Foreskin keratinocyte (primary cell): ENCODE measurements at places on chromosomes 1 and 21. TPM values are rescaled to one million over a fixed set of nuclear protein-coding genes. Genes with fewer than 3 reads are reported as not detected.

DNA sequence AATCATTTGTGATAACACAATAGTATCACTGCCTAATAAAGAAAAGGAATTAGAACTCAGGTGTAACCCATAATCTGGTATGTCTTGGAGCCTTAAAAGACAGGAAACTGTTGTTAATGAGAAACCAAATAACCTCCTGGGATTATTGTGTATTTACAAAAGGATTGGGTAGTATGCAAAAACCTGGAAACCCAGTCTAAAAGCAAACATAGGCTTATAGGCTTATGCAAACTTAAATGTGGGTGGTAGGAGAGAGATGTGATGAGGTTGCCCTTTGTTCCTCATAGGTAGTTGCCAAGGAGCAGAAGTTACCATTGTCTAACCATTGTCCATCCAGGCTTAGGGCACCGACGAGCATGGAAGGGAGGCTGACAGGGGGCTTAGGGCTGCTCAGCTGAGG lies 165.8 kb downstream of the AK5 start:
- DNase-seq = no peak

DNA sequence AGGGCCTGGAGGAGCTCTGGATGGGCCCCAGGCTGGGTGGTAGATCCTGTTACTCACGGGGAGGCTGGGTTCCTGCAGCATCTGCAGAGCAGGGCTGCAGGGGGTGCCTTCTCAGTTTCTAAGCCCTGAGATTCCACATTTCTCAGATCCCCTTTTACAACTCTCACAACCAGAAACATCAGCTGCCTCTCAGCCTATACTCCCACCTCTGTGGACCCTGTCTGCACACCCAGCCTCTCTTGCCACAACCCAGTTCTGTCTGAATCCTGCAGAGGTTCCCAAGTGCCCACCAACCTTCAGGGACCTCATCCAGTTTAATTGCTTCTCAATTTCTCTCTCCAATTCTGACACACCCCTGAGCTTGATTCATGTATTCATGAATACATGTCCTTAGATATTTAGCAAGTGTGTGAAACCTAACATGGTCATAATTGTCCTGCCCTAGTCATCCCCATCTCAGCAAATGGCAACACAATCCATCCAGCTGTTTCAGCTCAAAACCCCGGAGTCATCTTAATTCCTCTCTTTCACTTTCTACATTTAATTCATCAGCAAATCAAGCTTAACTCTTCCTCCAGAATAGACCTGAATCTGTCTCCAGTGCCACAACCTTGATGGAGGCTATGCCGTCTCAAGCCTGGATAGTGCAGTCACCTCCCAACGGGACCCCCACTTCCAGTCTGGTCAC lies 57.0 kb upstream of the NEK2 start:
- no peak for DNase-seq

DNA sequence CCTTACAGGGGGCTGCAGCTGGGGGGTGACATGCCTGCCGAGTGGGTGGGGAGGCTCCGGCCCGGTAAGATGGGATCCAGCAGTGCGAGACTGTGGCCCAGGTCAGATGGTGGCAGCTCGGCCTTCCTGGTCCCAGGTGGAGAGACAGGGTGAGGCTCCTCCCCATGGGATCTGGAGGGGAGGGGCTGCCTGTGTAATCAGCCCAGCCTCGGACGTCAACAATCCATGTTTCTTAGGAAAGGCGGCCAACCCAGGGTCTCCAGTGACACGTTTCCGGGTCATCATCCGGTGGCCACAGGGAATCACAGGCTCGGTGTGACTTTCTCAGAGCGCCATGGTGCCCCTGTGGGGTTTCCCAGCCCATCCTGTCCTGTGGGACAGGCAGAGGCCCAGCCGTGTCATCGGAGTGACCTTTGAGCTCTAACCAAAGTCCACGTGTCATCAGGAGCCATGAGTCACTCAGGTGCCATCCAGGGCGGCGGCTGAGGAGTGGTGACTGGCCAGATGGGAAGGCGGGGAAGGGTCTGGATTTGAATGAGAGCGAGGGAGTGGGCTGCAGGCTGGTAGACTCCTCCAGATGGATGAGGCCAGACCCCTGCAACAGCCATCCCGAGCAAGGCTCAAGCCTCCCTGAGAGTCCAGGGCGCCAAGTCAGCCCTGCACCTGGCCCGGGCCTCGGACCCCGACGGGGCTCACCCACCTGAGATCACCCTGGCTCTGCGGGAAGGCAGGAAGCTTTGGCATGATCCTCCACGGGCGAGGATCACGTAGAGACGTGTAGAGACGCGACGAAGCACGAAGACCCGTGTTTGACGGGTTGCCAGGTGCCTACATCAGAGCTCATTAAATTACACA lies 6.6 kb upstream of the HES4 start:
- DNase-seq = peak; percentile 43

- DNase-seq = no peak
These were observed 136.3 kb downstream of the PEX14 start for GRCh38 chr1:10610901-10611600.

GRCh38 chr1:224447251-224447650 lies 12.7 kb upstream of the WDR26 start:
- DNase-seq = no peak

DNA sequence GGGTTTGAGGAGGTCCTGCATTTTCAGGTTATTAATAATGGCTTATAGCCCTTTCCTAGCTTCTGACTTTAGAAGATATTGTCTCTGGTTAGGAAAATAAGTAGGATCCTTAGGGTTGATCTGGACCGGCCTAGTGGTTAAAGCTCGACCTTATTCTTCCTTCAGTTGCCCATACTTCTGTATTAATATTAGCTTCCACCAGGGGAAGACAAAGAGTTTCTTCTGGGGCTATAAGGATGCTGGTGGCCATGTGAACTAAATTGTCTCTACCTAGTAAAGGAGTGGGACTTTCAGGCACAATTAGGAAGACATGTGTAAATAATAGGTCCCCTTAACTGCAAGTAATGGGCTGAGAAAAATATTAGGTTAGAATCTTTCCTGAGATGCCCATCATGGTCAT lies 20.6 kb upstream of the FCGR2A start:
- DNase-seq = no peak

GRCh38 chr1:202237052-202237451 lies 43.5 kb downstream of the LGR6 start:
- DNase-seq = no peak

Gene ACKR1
- polyA plus RNA-seq = not detected in 2 replicates

DNA sequence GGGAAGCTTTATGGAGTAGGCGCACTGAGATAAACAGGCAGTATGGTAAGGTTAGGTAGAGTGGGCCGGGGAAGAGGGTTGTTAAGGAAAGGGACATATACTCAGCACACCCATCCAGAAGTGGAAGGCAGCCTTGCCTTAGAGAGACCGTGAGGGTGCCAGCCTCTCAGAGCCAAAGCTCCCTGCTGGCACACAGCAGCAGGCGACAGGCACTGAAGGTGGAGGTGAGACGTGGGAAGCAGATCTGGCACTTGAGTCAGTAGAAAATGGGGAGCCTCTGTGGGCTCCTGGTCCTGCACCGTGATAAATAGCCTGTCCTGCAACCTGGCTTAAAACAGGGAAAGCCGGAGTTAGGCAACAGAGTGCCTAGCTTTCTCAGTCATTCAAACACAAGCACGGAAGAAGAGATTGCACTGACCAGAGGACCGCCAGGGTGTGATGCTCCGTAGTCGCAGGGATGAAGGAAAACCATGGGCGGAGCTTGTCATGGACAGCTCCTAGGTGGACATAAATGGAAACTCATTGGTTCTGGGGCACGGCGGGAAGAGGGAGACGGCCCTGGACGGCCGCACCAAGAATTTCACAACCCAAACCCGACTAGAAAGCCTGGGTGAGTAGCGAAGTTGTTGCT lies 15.5 kb downstream of the KCNK1 start:
- DNase-seq = no peak

GRCh38 chr1:20174937-20175666 lies 10.8 kb upstream of the UBXN10 start:
- no peak for DNase-seq

Gene INSRR
- not detected in 2 replicates for polyA plus RNA-seq

Gene RHCE
- polyA plus RNA-seq = 0.12 TPM in 1 of 2 replicates, not detected in the other

Gene DTL
- polyA plus RNA-seq = 8.8 and 11.5 TPM in 2 replicates

Gene CRABP2
- 4.6 and 8.4 TPM in 2 replicates for polyA plus RNA-seq

DNA sequence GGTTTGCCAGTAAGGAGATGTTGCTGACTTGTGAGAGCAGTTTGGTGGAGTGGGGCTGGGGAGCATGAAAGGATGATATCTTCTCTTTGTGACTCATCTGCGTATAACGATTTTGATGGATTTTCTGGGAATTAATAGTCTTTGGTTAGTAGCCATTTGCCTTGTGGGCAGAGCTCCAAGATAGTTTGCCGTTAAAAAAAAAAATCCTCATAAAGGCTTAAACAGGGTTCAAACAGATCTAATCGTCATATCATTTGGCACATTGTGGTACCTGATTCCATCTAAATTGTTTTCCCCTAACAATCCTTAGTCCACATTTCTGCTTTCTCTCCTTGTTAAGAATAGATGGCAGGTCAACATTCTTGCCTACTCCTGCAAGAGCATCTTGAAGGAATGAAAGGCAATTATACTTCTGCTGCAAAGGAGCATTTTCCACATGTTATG lies 168.0 kb downstream of the PPP1R12B start:
- no peak for DNase-seq

GRCh38 chr1:67700692-67701410 lies 15.8 kb downstream of the GADD45A start:
- peak; percentile 44 for DNase-seq

Gene CDA
- polyA plus RNA-seq = 72.2 and 142 TPM in 2 replicates

Gene OR14I1
- polyA plus RNA-seq = not detected in 2 replicates

DNA sequence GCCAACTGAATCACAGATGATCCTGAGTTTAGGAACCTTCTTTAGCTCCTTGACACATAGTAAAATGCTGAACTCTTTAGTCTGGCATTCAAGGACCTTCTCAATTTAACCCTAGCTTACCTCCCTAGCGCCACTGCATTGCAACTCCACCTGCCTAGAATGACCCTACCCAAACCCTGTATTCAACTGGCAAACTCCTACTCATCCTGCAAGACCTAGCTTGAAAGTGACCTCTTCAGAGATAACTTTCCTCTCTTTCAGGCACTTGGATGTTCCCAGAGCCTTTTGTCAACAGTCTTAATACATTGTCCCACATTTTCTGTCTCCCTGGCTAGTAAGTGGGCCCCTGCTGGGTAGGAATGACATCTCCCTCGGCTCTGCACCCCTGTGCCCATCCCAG lies 19.7 kb downstream of the TRIM62 start:
- no peak for DNase-seq

Gene KRTAP7-1
- not detected in 2 replicates for polyA plus RNA-seq

DNA sequence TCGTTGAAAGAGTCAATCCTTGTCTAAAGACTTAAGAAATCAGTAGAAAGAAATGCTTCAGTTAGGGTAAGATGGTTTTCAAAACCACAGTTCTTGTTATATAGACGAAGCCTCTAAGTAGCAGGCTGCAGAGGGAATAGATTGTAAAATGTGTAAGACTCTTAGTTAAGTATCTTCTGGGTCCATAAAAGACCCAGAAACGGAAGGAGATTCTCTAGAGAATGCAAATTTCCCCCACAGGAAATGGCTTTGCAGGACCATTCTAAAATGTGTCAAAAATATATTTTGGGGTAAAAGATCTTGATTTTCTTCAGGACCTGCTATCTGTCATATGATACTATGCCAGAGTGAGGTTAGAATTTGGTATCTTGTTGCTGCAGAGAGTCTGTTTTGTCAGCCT lies 13.4 kb downstream of the OR2T1 start:
- DNase-seq = no peak

GRCh38 chr1:152244576-152245273 lies 20.7 kb upstream of the HRNR start:
- peak; percentile 85 for DNase-seq

Gene RAB13
- 113 and 117 TPM in 2 replicates for polyA plus RNA-seq

Gene C1QB
- polyA plus RNA-seq = not detected in 2 replicates

Gene APCS
- polyA plus RNA-seq = not detected in 2 replicates

GRCh38 chr1:13461977-13462376 lies 51.7 kb downstream of the PRAMEF20 start:
- DNase-seq = no peak

Gene PKP1
- 92.5 and 104 TPM in 2 replicates for polyA plus RNA-seq

DNA sequence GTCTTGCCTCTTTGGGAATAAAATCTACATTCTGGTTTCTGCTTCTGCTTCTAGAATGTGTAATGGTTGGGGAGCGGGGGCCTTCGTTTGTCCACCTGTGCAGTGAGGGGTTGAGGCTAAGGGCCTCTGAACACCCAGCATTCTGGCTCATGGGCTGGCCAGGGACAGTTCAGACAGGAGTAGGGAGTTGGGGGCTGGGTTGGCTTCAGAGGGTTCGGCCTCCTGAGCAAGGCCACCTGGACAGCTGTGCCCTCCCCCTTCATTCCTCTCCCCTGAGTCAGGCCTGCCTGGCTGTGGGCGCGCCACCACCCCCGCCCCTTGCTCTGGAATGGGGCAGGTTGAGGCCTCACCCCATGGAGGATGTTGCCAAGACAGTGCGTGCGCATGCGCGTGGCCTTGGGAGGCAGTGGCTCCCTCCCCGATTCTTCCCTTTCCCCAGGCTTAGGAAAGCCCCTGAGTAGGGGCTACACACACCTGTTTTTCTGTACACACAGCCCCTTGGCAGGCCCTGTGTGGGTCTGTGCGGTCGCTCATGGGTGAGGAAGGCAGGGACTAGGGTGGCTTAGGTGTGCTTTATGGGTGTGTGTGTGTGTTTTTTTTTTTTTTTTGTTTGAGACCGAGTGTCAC lies 57.0 kb downstream of the YARS1 start:
- peak; percentile 96 for DNase-seq

DNA sequence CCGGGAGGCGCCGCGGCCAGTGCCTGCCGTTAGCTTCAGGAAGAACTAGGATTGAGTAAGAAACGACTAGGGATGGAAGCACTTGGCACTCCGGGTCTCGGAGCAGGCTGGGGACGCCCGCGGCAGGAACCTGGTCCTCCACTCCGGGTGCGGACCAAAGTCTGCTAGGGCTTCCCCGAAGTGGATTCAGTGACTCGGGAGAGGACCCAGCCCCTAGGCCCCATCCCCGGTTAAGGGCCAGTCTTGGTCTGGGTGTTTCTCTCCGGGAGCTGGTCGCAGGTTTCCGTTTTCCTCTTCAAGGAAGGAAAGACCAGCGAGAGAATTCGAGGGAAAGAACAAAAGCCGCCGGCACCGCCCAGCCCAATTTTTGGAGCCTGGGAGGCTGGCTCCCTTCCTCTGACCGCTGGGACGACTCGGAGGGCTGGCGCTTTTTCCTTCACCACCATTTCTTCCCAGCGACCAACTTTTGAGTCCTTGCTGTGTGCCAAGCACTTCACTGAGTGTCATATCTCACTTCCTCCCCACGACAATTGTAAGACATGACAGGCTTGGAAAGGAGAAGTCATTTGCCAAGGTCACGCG lies 16.8 kb upstream of the STMN1 start:
- peak; percentile 34 for DNase-seq

- DNase-seq = no peak
These were observed 260.5 kb downstream of the DYRK1A start for GRCh38 chr21:37627074-37627473.

- DNase-seq = no peak
These were observed 76.0 kb downstream of the POFUT2 start for GRCh38 chr21:45211661-45212060.

DNA sequence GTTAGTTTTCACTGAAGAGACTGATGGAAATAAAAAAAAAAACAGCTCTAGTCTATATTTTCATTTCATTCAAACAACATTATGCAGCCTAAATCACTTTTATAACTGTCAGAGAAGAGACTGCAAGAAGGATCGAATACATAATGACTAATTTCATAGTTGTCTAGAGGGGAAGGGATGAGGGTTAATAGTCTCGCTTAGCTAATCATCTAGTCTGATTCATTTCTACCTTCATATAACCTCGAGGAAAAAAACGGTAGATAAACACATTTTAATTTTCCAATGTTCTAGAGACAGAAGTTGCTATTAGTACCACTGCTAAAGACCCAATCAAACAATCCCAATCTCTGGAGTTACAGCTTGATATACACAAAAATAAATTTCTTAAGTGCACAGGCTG lies 3.5 kb downstream of the FUBP1 start:
- DNase-seq = no peak

Gene SPRR2F
- not detected in 2 replicates for polyA plus RNA-seq

GRCh38 chr1:18008081-18008480 lies 99.5 kb upstream of the IGSF21 start:
- no peak for DNase-seq

Gene CCDC185
- not detected in 2 replicates for polyA plus RNA-seq
